LoVo (cell line): ENCODE measurements at places on chromosomes 5 and 9.

- no peak for DNase-seq
Observed at GRCh38 chr5:160649304-160649703, 202.7 kb downstream of the ATP10B start.

- DNase-seq, result no peak
Observed at GRCh38 chr9:112760821-112761220, 10.3 kb downstream of the SNX30 start.

- no peak for DNase-seq
Observed at GRCh38 chr9:79616013-79616412, 44.2 kb downstream of the TLE4 start.

DNA sequence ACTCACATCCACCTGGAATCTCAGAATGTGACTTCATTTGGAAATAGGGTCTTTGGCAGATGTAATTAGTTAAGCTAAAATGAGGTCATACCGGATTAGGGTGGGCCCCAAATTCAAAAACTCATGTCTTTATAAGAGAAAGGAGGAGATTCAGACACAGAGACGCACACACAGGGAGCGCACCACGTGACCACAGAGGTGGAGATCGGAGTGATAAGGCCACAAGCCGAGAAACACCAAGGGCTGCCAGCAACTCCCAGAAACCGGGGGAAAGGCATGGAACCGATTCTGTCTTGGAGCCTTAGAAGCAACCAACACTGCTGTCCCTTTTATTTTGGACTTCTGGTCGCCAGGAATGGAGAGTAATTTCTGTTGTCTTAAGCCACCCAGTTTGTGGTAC, 31.8 kb upstream of the LMX1B start:
- DNase-seq, result no peak
